ENCODE measurements at places on chromosomes 3 and 15.
A peak's percentile ranks its signal among the peaks of the same experiment; 100 is the strongest.

GRCh38 chr15:45654749-45655148 is 19.9 kb downstream of the SQOR start:
- DNase-seq, result no peak

DNA sequence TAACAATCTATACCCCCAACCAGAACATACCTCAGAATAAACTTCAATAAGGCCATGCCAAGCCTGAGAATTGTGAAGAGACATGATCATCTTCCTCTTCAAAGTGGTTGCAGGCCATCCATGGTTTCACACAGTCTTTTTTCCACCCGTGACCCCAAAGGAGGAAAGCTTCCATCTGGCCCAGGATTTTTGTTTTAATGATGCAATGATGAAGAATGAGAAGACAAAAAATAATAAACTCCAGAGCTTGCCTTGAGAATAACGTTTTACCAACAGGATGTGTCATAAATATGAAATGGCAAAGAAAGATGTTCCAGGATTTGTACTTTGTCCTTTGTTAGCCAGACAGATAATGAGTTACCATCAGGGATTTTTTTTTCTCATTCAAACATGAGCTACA is 201.9 kb downstream of the WNT5A start:
- no peak for DNase-seq

GRCh38 chr15:42272939-42273899 is at the start of the genes GANC and TMEM87A:
Gene GANC (plus strand): TSS chr15:42273201. CDS start chr15:42274482, 1,281 bp downstream.
Gene TMEM87A (minus strand): TSS chr15:42273433. CDS start chr15:42273398, 35 bp downstream.
- DNase-seq, result peak; percentile 99

- DNase-seq, result no peak
Observed at GRCh38 chr3:59303452-59303851, 253.6 kb upstream of the CFAP20DC start.

GRCh38 chr15:47383102-47383501 is 334.2 kb upstream of the SEMA6D start:
- DNase-seq, result no peak

DNA sequence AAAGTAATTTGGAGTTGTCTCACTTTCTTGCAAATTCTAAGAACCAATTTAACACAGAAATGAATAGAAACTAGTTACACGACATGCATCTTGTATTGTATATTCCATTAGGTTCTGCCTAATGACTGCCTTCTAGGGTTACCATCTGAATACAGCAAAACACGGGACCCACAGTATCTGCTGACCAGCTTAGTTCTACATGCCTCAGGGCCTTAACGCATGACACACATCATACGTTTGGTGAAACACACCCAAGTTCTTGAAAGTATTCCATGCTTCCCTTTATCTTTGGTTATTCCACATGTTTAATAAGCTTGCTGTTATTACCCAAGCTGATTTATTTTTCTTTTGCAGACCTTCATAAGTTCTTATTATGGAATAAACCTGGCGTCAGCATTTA is 27.9 kb downstream of the APH1B start:
- no peak for DNase-seq

DNA sequence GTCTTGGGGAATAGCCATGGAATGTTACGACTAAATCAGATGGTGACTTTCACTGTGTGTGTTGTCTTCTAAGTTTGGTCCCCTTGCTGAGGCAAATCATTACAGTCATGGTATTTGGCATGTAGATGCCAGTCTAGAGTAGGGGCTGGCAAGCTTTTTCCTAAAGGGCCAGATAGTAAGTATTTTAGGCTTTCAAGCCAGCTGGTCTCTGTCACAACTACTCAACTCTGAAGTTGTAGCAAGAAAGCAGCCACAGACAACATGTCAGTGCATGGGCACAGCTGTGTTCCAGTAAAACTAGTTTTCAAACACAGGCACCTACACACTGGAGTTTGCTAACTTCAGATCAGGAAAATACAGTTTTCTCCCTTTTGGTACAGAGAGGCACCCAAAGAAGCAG is 39.3 kb downstream of the CCR3 start:
- no peak for DNase-seq

DNA sequence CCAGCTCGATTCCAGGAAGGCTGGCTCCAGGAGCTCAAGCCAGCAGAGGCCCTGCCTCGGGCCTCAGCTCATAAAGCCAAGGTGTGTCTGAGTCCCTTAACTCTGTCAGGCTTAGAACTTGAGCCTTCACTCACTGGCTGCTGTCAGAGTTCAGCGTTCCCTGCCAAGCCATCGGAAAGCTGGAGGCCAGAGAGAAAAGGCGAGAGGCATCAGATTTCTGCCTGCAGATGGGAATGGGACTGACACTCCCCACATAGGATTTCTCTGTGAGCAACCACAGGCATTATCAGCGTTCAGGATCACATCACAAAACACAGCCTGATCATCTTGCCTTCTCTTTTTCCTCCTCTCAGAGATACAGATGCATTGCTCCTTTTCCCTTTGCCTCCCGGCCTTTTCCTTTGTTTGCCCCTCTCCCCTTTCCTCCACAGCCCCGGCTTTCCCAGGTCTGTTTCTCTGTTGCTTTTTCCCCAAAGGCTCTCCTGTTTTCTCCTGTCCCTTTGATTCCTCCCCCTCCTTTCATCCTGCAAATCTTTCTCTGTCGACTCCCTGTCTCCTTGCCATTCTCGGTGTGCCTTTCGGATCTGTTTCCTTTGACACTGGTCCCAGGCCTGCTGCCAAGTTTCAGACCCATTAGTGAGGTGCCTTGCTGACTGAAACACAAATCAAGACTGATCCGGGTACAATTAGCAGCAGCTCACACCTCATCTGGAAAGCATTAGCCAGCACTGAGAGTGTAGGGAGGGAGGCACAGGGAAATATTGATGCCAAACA is 44.5 kb upstream of the BOC start:
- no peak for DNase-seq

DNA sequence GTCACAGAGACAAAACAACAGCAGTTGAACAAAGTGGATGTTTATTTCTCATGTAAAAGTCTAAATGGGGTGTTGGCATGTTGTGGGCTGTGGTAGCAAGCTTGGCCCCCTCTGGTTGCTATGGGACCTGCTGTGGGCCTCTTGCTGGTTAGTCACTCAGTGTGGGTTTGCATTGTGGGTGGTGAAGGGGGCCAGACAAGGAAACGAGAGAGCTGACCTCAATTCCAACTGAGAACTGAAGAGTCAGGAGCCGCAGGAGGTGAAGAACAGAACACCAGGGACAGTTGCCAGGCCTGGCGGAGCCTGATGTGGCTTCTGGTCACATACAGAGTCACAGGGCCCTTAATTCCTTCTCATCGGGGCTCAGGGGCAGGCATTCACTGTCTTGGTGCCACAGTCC is 1.9 kb upstream of the ADPGK start:
- no peak for DNase-seq

DNA sequence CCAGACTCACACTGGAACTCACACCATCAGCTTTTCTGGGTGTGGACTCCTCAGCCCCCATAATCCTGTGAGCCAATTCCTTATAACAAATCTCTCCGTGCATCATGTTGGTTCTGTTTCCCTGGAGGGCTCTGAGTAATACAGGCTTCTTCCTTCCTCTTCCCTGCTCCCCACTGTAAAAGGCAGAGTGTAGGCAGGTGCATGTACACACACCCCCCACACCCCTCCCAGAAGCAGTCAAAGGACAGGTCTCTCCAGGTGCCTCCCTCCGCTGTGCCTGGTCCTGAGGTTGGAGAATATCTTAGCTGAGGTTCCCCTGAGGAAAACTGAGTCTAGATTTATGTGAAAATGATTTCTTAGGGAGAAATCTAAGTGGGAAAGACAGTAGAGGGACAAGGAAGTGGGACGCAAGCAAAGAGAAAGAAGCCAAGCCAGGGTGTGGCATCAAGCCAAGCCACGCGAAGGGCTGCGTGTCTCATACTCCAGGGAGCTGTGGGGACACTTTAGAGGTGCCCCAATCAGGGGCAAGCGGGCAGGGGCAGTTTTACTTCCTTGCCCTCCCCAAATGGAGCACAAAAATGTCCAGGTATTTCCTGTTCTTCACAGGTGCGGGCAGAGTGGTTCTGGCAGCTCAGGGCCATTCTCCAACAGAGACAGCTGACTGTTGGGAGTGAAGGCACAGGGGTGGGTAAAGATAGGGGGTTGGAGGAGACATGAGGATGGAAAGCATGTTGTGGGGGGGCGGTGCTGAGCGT is 86.6 kb downstream of the HMG20A start:
- DNase-seq, result peak; percentile 18

DNA sequence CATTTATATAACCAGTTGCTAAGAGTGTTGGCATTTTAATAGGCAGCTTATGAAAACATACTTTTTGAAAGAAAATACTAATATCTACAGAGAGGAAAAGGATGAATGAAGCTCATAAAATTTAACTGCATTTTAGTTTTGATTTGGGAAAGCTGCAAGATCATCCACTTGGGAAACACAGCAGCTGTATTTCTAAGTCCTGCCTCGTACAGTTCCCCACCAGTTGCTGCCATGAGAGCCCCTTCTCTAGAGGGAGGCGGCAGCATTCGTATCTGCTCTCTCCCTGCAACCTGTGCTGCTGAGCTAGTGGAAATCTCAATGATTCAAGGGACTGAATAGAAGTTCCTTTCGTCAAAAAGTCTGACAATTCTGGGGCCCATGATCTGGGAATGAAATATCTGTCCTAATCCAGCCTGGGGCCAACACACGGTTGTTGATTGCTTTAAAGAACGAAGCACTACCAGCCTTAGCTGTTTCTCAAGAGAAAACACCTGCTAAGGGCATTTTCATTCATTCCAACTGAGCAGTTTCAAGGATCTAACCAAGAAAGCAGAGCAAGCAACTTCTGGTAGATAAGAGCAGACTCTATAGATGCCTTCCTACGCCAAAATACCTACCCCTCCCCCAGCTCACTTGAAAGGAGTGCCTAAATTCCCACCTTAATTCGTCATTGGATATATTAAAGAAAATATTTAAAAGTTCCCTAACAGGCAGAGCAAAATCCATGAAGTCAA is 223.7 kb downstream of the MAGI1 start:
- DNase-seq, result no peak

DNA sequence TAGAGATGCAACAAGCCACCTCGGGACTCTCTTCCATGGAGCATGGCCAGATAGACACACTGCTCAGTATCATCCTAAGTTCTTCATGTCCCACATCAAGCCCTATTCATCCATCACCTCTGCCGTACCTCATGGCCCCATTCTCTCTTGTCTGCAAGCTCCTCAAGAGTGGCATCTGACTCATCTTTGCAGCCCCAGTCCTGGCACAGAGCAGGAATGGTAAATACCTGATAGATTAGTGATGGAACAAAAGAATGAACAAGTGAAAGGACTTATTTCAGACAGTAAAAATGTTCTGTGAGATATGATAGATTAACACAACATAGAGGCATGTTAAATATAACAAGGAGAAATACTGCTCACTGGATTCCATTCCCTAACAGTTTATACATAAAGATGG is 176.4 kb downstream of the ISL2 start:
- DNase-seq, result no peak

- no peak for DNase-seq
Observed at GRCh38 chr3:168205451-168205850, 109.7 kb upstream of the GOLIM4 start.
